Vagina (tissue), 2 donors: ENCODE measurements at places on chromosomes 13 and 19.
A peak's percentile ranks its signal among the peaks of the same experiment; 100 is the strongest.

GRCh38 chr13:41917641-41918040 lies 43.3 kb downstream of the VWA8 start:
- no peak for DNase-seq

GRCh38 chr19:45553464-45553863 lies 31.1 kb downstream of the OPA3 start:
- no peak for DNase-seq

GRCh38 chr13:43877326-43877725 lies 2.2 kb downstream of the CCDC122 start:
- DNase-seq, result no peak

DNA sequence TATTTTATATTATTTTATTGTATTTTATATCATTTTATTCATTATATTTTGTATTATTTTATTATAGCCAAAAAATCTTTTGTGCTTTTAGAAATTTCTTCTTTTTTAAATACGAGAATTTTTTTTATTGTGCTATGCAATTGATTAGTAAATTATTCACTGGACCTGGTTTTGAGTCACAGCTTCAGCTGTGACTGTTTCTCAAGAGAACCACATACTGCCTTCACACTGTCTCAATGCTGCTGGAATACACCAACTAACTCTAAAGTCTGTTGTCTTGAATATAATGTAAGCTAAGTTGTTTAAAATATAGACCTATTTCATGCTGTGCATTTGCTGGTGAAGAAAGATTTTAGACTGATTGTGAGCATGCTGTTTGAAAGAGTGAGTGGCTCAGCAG lies 423.6 kb downstream of the NDFIP2 start:
- DNase-seq, result no peak

DNA sequence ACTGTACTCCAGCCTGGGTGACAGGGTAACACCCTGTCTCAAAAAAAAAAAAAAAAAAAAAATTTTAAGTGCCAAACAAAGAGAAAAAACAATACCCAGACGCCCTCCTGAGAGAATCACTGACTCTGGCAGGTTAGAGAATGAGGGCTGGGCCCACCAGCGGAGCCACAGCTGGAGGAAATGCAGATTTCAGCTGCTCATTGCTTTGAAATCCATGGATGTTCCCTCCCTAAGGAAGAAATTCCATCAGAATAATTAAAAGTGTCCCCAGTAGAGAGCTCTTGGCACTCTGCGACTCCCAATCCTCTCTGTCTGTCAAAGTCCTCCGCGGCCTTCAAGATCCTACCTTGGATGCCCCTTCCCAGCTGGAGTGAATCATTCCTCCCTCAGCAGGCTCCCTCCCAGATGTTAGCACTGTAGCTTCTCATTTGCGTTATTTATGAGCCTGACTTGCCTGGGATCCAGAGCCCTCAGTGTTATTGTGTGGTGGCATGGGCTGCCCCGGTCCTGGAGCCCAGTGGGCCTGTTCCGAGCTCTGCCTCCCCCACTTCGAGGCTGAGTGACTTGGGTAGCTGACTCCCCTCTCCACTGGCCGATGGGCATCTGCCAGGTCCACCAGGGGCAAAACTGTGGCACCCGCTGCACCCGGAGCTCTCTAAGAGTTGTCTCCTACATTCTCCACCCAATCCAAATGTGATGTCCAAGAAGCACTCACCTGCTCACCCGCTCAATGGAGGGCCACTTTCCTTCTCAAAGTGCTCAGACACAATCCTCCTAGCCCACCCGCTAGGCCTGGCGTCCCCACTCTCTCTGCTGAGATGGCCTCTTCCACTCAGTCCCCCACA lies 47.0 kb downstream of the SERP2 start:
- peak; percentile 77 for DNase-seq

DNA sequence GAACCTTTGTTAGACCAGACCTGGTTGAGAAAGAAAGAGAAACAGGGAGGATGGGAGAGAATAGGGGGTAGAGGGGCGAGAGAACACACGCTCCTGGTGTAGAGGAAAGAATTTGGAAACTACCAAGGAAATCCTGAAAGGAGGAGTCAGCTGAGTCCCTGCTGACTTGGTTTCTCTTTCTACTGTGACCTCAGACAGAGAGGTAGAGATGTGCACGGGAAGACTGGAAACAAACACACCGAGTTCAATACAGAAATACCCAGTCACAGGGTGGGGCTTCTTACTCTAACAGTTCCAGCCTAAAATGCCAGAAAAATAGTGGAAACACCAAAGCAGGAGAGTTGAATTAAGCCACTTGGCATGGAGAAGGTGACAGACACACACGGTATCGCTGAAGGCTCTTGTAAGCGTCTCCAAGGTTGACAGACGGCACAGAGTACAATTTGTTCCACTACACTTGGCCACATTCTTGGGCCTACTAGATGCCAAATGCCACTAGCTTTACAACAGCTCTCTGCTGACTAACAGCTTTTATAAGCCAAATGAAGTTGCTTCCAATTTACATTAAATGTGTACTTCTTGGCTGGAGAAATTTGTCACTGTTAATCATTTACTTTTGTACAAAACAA lies 28.1 kb downstream of the LATS2 start:
- no peak for DNase-seq

- DNase-seq, result no peak
Measured at GRCh38 chr13:79458436-79458835, 22.5 kb upstream of the NDFIP2 start.

GRCh38 chr13:84873951-84874350 lies 925.3 kb downstream of the SLITRK6 start:
- no peak for DNase-seq

DNA sequence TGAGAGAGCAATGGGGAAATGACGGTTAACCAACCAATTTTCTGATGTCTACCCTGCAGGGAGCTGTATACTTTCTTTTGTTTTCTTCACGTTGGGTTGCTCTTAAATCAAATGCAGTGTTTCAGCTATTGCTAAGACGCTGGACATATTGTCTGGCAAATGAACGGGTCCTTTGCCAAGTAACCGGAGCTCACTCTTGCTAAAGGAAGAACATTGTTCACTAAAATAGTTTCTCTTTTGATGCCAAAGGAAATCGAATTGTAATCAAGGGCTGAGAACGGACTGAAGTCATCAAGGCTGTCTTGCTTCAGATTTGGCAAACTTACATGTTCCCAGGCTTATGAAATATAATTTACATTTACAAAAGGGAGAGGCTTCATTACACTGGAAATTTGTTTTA lies 142.3 kb upstream of the ARGLU1 start:
- no peak for DNase-seq
